Activated CD8-positive, alpha-beta memory T cell treated with anti-CD3 and anti-CD28 coated beads for 1 hour (primary cell): ENCODE measurements at places on chromosomes 7 and 10.

- DNase-seq = no peak
These were observed 102.0 kb downstream of the GLCCI1 start for GRCh38 chr7:8070451-8071180.

DNA sequence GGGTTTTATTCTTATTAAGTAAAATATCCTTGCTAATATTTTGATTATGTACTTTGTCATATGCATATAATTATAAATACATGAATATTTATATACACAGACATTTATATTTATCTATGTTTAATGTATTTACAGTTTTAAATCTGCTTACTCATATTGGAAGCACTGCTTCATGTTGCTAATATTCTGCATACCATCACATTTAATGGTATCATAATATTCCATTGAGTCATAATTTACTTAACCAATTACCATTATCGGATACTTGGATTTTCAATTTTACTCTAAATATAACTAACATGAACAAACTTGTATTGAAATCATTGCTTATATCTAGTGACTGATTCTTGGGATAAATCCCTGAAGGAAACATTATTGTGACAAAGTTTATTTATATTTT lies 155.2 kb downstream of the MBL2 start:
- DNase-seq = no peak

DNA sequence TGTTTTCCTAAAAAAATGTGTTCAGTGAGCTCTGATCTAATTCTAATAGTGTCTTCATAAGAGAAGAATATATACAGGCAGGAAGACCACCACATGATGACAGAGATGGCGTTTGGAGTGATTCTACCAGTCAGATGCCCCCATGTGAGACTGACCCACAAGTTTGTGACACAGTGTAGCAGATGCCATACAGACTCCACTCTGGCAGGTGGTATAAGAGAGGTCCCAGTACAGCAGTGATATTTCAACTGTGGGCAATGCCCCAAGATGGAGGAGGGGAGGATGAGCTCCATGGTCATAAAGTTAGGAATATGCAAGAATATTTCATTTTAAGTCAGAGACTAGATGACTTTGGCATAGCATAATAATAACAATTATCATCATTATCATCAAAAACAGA lies 1022.6 kb downstream of the KCNMA1 start:
- DNase-seq = no peak

GRCh38 chr7:85186083-85186520 lies 754 bp downstream of the SEMA3D start:
- no peak for DNase-seq

DNA sequence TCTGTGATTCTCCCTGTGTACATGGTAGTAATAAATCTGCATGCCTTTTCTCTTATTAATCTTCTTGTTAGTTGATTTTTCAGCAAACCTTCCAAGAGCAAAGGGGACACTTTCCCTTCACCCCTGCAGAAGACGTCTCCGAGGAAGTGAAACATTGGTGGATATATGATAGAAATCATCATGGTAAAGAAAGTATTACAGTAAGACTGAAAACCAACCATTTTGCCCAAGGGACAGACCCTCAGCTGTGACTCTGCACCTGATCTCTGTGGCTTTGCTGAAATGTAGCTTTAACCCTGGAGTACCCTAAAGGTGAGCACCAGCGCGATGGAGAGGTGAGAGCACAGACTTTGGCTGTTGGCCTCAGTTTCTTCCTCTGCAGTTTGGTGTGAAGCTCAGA lies 32.8 kb upstream of the MYO3A start:
- DNase-seq = no peak

DNA sequence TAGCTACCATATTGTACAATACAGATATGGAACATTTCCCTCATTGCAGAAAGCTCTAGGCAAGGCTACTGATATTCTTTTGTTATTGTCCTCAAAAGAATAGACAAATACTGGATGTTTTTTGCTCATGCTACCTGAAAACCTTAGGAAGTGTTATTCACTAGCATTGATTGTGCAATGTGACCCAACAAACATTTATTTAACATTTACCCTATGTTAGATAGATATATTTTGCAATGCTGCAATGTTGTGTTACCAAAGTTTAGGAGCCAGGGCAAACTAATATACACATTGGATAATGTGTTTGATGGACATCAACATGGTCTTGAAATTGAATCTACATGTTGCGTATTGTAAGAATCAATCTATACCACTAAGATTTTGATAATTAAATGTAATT lies 112.8 kb upstream of the CREB5 start:
- DNase-seq = no peak

GRCh38 chr7:84187813-84188510 lies 6.6 kb downstream of the SEMA3A start:
- no peak for DNase-seq

DNA sequence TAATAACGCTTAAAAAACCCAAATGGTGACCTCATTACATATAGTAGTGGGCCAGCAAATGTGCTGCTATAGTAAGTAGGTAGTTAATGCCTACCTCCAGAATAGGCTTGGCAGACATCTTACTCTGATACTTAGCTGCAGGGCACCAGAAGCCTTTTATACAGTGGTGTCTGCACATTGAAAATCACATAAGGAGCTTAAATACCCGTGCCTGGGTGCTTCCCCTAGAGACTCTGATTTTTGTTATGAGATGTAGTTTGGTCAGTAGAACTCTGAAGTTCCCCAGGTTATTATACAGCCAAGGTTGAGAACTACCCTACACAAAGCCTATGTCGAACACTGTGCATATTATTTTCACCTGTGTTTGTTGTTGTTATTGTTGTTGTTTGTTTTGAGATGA lies 47.2 kb downstream of the ANKIB1 start:
- no peak for DNase-seq

DNA sequence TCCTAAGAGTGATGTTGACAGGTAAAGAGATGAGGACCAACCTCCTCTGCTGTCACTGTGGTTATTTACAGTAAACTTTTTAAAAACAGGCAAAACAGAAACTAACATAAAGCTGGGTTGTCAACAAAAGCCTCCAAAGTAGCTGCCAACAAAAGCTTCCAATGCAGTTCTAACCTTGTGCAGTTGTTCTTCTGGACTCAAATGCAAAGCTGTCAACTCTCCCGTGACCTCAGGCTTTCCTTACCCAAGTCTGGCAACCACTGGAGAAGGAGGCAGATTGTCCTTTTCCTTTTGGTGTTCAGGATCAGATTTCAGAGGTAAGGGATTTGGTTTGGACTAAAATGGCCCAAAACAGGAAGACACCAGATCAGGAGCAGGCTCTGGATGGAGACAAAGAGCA lies 63.1 kb downstream of the DLG5 start:
- no peak for DNase-seq

DNA sequence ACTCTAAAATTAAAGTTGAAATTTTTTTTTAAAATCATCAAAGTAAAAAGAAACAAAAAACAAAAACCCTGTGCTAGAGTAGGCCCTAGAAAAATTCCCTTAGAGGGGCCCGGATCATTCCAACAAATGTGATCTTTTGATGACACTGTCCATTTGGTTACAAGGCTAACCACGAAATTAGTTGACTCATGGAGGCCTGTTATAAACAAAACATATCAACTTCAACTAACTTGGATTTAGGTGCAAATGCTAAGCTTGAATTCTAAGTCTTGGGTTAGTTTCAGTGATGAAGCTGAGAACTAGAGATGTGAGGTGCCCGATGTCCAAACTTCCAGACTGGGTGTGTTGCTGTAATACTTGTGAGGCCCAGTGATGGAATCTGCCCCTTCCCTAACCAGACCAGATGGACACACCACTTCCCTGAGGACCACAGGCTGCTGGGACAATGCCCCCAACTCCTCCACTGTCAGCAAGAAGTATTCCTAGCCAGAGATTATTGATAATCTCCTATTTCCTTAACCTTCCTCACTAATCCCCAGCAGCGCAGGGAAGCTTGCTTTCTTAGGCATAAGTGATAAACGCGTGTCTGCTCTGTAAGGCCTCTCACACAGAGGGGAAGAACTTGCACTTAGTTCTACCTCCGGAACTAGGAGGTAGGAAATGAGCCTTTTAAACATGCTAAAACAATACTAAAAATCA lies 108.7 kb downstream of the RAPGEF5 start:
- no peak for DNase-seq

DNA sequence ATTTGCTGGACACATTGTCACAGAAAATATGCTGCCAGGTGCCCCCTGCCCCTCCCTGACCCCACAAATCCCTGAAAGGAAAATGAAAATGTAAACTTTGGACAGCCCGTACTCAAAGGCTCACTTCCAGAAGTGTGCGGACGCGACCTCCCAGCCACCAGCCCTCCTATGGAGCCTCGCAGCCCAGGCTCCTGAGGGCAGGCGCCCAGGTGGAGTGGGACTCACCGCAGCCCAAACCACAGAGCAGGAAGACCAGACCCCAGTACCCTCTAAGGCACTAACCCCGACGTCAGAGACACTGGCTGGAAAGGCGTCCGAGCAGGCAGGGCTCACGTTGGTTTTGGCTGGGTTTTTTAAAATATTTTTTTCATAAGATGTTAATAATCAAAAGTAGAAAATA lies 57.3 kb downstream of the CSGALNACT2 start:
- DNase-seq = no peak
